ENCODE measurements at places on chromosomes 4 and X. TPM values are rescaled to one million over a fixed set of nuclear protein-coding genes. Genes with fewer than 3 reads are reported as not detected.

TMEM165 gene
- 125 TPM for polyA plus RNA-seq

NSG1 gene
- 60.0 TPM for polyA plus RNA-seq

ANXA10 gene
- polyA plus RNA-seq, result not detected

SLITRK2 gene
- polyA plus RNA-seq, result 0.14 TPM

VSIG4 gene
- polyA plus RNA-seq, result not detected

VEGFC gene
- polyA plus RNA-seq, result 0.38 TPM

F11 gene
- 0.27 TPM for polyA plus RNA-seq

TMA16 gene
- 5.7 TPM for polyA plus RNA-seq

XAGE2 gene
- not detected for polyA plus RNA-seq

OTC gene
- polyA plus RNA-seq, result not detected

RTL3 gene
- polyA plus RNA-seq, result not detected

TEX13D gene
- polyA plus RNA-seq, result 0.03 TPM

SLC9B1 gene
- 0.08 TPM for polyA plus RNA-seq

PSAPL1 gene
- polyA plus RNA-seq, result 0.03 TPM

TBX22 gene
- polyA plus RNA-seq, result 0.68 TPM
